ENCODE measurements at places on chromosomes 5 and 9.
A peak's percentile ranks its signal among the peaks of the same experiment; 100 is the strongest.

- no peak overlapping the region for H3K4me3 ChIP-seq
- H3K27ac ChIP-seq: no peak overlapping the region
- H3K27me3 ChIP-seq: no peaks in the 10 kb centered on the region
- DNase-seq: no peak
- H3K4me1 ChIP-seq: no peaks in the 10 kb centered on the region
Measured at GRCh38 chr5:179504600-179505396, 45.6 kb upstream of the RUFY1 start.

DNA sequence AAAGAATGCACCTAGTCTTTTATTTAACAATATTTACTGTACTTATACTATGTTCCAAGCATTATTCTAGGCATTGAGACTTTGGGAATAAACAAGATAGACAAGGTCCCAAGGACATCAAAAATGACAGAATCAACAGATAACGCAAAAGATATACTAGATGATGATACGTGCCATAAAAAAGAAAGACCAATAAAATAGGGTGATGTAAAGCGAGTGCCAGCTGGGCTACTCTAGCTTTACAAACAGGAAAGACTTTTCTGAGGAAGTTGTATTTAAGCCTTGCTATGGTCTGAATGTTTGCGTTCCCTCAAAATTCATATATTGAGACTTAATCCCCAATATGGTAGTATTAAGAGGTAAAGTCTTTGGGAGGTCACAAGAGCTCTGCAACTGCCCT lies 310.2 kb upstream of the RGMB start:
- H3K4me1 ChIP-seq: no peaks in the 10 kb centered on the region
- no peaks in the 10 kb centered on the region for H3K36me3 ChIP-seq
- no peaks in the 10 kb centered on the region for H3K27me3 ChIP-seq
- no peak for DNase-seq

GRCh38 chr5:95861221-95861863 lies 38.8 kb upstream of the GLRX start:
- no peaks in the 10 kb centered on the region for H3K27me3 ChIP-seq
- H3K4me1 ChIP-seq: peaks cover 3% of the 10 kb centered on the region
- peak overlapping the region; percentile 52 for H3K27ac ChIP-seq
- no peaks in the 10 kb centered on the region for H3K36me3 ChIP-seq
- peak; percentile 68 for DNase-seq

DNA sequence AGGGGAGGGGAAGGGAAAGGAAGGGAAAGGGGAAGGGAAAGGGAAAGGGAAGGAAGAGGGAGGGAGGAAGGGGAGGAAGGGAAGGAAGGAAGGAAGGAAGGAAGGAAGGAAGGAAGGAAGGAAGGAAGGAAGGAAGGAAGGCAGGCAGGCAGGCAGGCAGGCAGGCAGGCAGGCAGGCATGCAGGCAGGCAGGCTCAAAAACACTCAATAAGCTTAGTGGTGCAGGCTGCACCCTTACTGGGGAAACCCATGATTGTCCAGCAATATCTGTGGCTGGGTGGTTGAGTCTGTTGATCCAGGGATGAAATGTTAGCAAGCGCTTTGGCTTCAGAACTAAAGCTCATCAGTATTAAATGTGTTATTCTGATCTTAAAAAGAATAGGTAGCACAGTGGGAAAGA lies 145.6 kb downstream of the LPAR1 start:
- H3K27ac ChIP-seq: no peak overlapping the region
- no peaks in the 10 kb centered on the region for H3K4me1 ChIP-seq
- no peak for DNase-seq
- no peaks in the 10 kb centered on the region for H3K36me3 ChIP-seq
- H3K27me3 ChIP-seq: no peaks in the 10 kb centered on the region

DNA sequence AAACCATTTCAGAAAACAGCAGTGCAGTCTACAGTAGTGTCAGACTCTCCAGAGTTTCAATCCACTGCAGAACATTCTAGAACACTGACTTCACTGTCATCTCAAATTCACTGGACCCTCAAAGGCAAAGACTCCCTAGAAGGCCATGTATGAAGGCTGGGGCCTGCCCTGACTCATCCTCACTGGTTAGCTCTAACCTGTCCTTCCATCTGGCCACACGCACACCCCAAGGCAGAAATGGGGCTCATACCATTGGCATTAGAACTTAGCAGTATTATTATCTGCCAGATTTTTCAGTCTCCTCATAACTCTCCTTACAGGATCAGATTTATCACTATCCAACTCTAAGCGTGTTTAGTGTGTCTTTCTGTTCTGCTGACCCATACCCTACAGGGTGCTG lies 20.4 kb downstream of the S1PR3 start:
- H3K4me1 ChIP-seq: no peaks in the 10 kb centered on the region
- H3K4me3 ChIP-seq: no peak overlapping the region
- H3K36me3 ChIP-seq: no peaks in the 10 kb centered on the region
- no peaks in the 10 kb centered on the region for H3K27me3 ChIP-seq
- no peak for DNase-seq

All from prostate gland (tissue), 2 donors.